ENCODE measurements at places on chromosomes 4 and X. TPM values are rescaled to one million over a fixed set of nuclear protein-coding genes. Genes with fewer than 3 reads are reported as not detected.

The MAGED4 gene
- 40.2 TPM for total RNA-seq

The TGIF2LX gene
- not detected for total RNA-seq

The RPS6KA6 gene
- 4.3 TPM for total RNA-seq

The IQSEC2 gene
- total RNA-seq, result 11.7 TPM

The SLC49A3 gene
- 5.7 TPM for total RNA-seq

The TRO gene
- 24.0 TPM for total RNA-seq

The C4orf54 gene
- total RNA-seq, result not detected

The PPEF1 gene
- total RNA-seq, result 0.94 TPM

The SPARCL1 gene
- total RNA-seq, result 7.5 TPM

The TKTL2 gene
- total RNA-seq, result not detected

Data from pericardium fibroblast (primary cell).